NCI-H2029 (cell line): ENCODE measurements at places on chromosomes 6 and 20.

- no peak for DNase-seq
Observed at GRCh38 chr20:1938464-1939269, 43.5 kb downstream of the SIRPA start.

DNA sequence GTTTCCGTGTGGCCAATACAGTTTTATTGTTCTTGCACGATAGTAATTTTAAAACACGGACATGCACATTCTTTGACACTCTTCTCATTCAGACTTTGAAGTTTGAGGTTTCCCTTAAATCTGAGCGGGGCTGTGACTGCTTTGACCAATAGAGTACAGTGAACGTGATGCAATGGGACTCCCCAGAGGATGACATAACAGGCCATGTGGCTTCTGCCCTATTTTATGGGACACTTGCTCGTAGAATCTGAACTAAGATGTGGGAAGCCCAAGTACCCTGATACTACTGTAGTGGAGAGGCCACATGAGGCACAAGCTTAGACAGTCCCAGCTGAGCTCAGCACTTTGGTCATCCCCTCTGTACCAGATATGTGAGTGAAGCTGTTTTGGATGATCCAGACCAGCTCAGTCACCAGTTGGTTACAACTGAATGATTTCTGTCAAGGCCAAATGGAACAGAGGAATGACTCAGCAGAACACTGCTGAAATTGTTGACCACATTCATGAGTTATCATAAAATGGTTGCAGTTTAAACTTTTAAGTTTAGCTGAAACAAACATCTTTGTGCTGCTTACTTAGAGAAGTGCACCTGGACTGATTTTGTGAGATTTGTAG is 279.4 kb downstream of the RFPL4B start:
- DNase-seq = no peak

GRCh38 chr20:51651921-51652549 is 109.5 kb upstream of the NFATC2 start:
- DNase-seq = no peak

DNA sequence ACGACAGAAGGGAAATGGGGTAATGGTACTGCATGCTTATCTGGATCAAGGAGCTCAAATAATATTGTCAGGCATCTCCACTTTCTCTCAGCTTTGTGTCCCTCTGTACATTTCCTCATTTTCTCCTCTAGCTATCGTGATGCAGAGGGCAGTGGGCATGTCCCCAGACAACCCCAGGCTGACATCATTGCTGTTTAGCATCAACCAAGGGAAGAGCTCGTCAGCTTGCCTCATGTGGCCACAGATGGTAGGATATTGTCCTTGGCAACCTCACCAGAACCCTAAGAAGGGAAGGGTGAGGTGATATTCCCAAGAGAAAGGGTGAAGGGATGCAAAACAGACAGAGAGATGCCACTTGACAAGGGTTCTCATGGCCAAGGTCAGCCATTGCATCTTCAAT is 58.3 kb downstream of the MAFB start:
- no peak for DNase-seq

DNA sequence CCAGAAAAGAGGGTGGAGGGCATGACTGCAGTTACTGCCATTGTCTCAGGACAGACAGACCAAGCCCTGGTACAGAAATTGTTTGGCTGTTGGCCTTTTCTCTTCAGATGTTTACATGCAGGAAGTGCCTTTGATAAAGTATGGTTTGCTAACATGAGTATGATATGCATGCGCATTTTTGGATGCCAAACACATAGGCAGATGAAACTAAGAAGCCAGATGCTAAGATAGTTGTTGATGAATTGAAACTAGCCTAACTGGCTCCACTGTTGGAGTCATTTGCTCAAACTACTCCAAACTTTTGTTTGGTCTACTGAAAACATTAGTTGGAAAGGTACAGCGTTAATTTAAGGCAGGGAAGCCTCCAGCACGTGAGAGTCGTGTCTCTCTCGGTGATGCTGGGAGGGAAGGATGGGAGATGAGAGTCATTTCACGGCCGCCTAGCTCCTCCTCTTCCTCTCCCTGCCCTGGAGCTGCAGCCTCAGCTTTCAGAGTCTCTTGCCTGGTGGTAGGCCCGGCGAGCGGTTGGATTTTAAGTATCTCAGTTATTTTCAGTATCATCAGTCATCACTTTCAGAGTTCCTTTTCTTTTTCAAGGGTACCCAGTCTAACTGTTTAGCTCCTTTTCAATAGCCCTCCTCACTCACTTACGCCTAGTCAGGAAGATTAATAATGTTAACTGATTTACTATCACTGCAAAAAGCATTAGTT is 29.7 kb downstream of the RREB1 start:
- peak; percentile 46 for DNase-seq

DNA sequence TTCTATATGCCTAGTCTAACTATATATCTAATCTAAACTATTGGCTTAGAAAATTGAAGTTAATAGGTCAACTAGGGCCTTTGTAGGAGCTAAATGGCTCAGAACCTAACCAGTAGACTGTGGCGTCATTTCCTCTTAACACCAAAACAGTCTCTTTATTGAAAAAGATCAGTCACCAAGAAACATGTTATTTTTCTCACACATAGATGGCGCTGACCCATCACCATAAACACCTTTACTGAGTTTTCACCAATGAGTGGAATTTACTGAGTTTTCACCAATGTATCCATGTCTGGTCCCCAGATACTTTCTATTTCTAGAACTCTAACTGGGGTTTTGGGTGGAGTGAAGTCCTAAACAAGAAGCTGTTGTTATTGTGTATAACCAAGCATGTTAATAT is 636.0 kb downstream of the BCKDHB start:
- no peak for DNase-seq

- DNase-seq = no peak
Observed at GRCh38 chr20:31523361-31524283, 9.4 kb downstream of the HM13 start.

DNA sequence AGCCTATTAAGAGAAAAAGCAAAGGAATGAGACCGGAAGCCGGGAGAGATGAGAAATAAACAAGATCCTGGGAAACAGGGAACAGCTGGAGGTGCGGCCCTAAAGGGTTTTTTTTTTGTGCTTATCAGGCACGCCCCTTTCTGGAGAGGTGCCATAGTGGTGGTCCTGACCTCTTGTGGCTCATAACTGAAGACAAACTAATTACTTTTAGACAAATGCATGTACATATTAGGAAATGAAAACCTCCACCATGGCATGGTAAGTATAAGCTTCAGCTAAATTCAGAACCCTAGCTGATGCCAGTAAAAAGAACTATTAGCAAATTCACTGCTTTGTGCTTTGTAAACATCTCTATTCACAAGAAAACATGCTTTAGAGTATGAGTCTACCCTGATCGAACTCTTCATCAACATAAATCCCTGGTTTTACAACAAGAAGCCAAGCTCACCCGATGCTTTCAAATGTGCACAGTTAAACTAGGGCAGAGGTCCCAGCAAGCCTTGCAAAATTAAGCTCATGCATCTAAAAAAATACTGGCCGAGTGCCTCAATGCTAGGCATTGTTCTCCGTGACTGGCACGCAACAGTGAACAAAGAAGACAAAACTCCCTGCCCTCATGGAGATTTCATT is 96.4 kb upstream of the MRPS10 start:
- no peak for DNase-seq

DNA sequence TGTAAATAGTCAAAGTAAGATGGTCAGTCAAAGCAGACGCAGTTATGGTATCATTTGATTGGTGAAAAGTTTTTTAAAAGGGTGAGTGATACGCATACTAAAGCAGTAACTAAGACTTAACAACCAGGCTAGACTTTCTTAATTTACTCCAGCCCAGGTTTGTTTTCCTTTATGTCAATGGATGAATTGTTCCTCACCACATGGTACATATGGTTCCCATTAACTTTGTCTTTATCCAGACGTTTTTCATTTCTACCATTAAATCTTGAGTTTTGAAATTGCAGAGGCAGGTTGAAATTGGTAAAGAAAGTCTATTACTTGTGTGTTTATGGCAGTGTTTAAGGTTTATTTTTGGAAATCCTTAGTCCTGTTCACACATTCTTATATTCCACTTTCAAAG is 98.5 kb upstream of the SCGN start:
- DNase-seq = no peak

DNA sequence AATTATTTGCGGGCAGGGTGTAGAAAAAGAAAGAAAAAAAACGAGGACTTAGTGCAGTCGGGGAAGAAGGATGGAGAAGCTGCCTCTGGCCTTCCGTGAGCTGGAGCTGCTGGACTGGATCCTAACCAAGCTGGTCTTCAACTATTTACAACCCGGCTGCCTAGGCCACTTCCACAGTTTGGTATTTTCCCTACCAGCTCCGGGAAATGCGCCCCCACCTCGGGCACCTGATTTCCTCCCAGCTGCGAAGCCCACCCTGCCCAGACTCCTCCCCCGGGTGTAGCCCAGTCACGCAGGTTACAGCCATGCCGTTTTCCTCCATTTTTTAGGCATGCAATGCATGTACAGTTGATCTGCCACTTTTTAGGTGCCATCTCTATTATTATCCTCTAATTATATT is 21.2 kb downstream of the THEMIS start:
- no peak for DNase-seq

DNA sequence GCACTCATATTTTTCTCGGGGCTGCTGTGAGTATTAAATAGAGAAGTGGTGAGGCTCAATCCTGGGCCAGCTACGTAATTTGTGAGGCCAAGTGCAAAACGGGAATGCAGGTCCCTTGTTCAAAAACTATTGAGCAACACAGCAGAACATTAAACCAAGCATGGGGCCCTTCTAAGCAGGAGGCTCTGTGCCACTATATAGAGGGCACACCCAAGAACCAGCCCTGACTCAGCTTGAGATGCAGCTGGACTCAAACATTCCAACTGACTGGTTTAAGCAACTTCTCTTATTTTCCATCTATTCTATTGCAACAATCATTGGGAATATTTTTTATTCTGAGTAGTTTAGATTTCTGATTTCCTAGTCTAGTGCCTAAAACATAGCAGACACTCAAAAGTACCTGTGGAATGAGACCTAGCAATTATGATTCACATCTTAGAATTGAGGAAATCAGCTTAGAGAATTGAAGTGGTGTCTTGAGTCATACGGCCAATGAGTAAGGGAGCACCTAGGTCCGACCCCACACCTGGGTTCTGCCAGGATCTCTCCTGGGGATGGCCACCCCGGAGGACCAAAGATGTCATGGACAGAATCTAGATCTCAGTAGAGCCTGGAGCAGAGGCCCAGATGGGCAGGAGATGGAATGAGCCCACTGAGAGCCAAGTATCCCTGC is 1.3 kb downstream of the SIRPB2 start:
- no peak for DNase-seq

- no peak for DNase-seq
Observed at GRCh38 chr6:67640484-67640883, 994.6 kb upstream of the ADGRB3 start.

GRCh38 chr6:43600595-43600994 is 24.6 kb downstream of the POLH start:
- DNase-seq = no peak

- DNase-seq = no peak
Observed at GRCh38 chr20:4533368-4534133, 188.2 kb upstream of the PRND start.

GRCh38 chr6:90218959-90219208 is 77.8 kb downstream of the BACH2 start:
- no peak for DNase-seq

- no peak for DNase-seq
Observed at GRCh38 chr6:127200114-127200513, 66.5 kb upstream of the RNF146 start.

DNA sequence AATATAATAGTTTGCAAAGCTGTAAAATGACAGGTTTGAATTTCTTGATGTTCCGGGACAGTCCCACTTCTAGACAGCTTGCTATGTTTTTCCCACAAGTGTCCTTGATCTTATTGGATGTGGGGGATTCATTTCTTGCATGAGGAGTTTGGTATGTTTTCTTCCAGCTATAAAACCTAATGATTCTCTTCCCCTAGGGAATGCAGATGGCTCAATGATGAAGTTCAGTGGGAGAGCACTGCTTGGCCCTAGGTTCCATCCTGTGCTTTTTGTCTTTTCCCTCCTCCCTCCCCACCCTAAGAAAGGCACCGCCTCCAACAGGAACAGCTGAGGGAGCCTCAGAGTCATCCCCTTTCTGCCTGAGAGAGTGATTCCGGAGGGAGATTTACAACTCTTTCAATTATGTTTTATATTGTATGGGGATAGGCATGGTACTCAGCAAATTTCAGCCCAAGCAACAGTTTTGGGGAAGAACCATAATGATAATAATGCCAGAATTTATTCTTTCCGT is 149.2 kb downstream of the PHACTR1 start:
- DNase-seq = no peak

DNA sequence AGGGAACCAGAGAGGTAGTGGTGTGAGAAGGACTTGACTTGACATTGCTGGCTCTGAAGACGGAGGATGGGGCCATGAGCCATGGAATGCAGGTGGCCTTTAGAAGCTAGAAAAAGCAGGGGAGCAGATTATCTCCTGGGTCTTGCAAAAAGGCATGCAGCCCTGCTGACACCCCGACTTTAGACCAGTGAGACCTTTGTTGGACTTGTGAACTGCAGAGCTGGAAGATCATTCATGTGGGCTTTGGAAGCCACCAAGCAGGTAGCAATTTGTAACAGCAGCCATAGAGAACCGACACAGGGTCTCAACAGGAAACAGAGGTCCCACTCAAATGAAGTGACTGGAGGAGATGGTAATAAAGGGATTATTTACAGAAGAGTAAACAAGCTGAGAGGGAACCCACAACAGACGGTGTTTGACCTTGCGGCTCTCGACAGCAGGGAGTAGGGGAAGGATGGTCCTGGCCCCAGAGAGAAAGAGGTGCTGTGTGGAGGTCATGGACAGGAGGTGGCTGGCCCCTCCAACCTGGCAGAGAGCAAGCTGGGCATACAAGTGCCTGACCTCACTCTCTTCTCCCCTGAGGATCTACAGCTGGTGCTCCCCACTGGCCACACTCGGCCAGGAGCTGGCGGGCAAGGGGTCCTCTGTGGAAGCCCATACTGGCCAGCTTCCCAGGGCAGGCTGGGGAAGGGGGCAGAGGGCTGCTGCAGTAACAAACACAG is 43.9 kb downstream of the SLC22A23 start:
- DNase-seq = peak; percentile 23

DNA sequence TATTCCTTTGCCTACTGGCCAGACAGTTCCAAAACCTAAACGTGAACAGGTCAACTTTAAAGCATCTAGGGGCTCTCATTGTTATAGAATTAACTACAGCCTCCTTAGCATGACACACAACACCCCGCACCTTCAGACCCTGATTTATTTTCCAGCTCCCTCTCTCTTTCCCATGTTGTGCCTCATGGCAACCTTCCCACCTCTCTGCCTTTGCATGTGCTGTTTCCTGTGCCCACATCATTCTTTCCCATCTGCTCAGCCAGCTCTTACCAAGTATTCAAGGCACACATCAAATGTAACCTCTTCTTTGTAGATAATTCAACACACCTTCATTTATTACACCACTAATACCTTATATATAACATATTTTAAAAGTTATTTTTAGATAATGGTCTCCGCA is 291.0 kb downstream of the COL12A1 start:
- DNase-seq = no peak

DNA sequence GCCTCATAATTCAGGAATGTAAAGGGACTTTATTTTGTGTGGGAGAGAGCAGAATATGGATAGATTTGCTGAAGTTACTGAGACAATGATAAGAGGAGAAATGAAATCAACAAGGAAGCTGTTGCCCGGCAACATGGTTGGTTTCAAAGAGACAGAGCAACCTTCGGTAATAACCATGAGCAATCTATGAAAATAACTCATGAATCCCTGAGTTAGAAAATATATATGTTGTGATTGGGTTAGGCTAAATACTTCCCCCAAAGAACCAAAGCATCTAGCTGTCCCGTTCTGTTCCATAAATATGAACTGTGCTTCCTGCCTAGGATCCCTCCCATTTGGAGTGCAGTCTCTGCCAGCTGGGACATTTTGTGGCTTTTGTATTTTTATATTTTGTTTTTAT is 23.1 kb downstream of the SERPINB1 start:
- DNase-seq = no peak
